ENCODE measurements at places on chromosomes 4 and X. TPM values are rescaled to one million over a fixed set of nuclear protein-coding genes. Genes with fewer than 3 reads are reported as not detected.
A peak's percentile ranks its signal among the peaks of the same experiment; 100 is the strongest.

- peaks cover 98% of the 10 kb centered on the region for H3K4me1 ChIP-seq
- peaks cover 12% of the 10 kb centered on the region for H3K36me3 ChIP-seq
- H3K27ac ChIP-seq: peak overlapping the region; percentile 78
Measured at GRCh38 chr4:168659741-168660465, 163.1 kb downstream of the PALLD start.

DNA sequence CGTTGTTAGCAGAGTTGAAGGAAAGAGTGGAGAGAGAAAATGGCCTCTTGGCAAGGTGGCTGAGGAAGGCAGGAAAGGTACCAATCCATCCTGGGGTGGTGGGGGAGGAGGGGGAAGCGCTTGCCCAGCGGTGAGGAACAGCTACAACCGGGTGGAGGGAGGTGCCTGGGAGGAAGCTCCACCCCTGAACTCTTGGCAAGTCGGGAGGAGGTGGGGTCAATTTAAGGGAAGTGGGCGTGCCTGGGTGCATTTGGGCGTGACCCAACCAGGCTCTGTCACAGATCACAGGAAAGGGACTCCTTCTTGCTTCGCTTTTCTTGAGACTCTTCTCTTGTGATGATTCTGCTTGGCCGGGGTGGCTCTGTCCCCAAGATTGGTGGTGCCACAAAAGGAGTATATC is 41.7 kb downstream of the BCORL1 start:
- peaks cover 6% of the 10 kb centered on the region for H3K4me1 ChIP-seq
- no peak overlapping the region for H3K27ac ChIP-seq
- peaks cover 21% of the 10 kb centered on the region for H3K36me3 ChIP-seq
- H3K4me3 ChIP-seq: no peak overlapping the region

DNA sequence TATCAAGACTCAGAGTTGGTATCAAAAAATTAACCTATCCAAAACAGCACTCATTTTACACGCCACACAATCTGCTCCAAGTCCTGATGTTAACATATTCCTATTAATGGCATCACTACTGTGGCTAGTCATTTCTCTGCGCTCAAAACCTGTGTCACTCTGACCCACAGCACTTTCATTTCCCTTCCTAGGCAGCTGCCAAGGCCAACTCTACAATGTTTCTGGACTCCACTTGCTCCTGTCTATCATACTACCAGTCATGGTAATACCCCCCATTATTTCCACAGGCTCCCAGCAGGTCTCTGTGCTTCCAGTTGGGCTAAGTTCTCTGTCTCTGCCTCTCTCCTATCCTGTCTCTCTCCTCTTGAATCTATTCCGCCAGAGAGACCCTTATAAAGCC is 323.6 kb downstream of the NR3C2 start:
- H3K36me3 ChIP-seq: peaks cover 5% of the 10 kb centered on the region
- no peak overlapping the region for H3K4me3 ChIP-seq
- peaks cover 10% of the 10 kb centered on the region for H3K27me3 ChIP-seq
- H3K4me1 ChIP-seq: peaks cover 40% of the 10 kb centered on the region
- no peak overlapping the region for H3K27ac ChIP-seq

DNA sequence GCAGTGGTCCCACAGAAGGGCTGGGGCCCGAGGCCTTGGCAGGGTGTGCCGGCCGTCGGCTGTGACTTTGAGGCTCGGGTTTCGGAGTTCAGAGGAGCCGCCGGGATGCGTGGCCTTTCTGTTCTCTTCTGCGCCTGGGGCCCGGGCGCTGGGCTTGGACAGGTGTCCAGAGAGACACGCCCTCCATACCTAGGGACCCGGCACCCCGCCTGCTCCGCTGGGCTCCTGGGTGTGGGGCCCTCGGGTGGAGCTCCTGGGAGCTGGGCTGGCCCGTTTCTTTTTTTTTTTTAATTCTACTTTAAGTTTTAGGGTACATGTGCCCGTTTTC is 11.3 kb downstream of the FGFRL1 start:
- no peak overlapping the region for H3K27ac ChIP-seq
- no peak for DNase-seq
- peaks cover 17% of the 10 kb centered on the region for H3K4me1 ChIP-seq
- peaks cover 4% of the 10 kb centered on the region for H3K36me3 ChIP-seq
- H3K4me3 ChIP-seq: no peak overlapping the region

Gene SLC7A11
- 29.1 TPM for total RNA-seq

GRCh38 chrX:77528034-77528433 is 80.8 kb downstream of the FGF16 start:
- no peak for DNase-seq
- no peaks in the 10 kb centered on the region for H3K27me3 ChIP-seq

- H3K4me3 ChIP-seq: no peak overlapping the region
- H3K36me3 ChIP-seq: no peaks in the 10 kb centered on the region
- DNase-seq: no peak
- no peak overlapping the region for H3K27ac ChIP-seq
- no peaks in the 10 kb centered on the region for H3K27me3 ChIP-seq
Measured at GRCh38 chrX:141673946-141674345, 24.6 kb downstream of the SPANXD start.

- H3K36me3 ChIP-seq: no peaks in the 10 kb centered on the region
- no peak overlapping the region for H3K27ac ChIP-seq
- H3K4me3 ChIP-seq: no peak overlapping the region
- no peak for DNase-seq
Measured at GRCh38 chrX:103883533-103883932, 51.5 kb upstream of the RAB9B start.

DNA sequence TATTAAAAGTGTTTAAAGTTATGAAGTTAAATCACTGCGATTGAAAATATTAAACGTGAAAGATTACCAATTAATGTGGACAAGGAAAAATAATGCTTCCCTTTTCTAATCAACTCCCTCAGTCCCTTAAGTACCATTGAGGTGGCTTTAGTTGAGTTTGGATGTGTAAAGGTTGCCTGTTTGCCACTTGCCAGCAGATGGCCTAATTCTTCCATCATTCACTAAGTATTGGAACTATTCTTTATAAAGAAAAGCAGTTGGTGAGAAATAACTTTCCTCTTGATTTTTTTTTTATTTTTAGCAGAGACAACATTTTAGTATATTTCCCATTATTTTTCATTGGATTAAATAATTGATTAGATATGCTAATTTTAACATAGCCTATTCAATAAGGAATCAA is 295.9 kb upstream of the TACR3 start:
- no peaks in the 10 kb centered on the region for H3K4me1 ChIP-seq
- no peak overlapping the region for H3K27ac ChIP-seq
- no peak for DNase-seq
- H3K36me3 ChIP-seq: no peaks in the 10 kb centered on the region
- H3K27me3 ChIP-seq: no peaks in the 10 kb centered on the region

Gene PLXNB3
- total RNA-seq: 8.7 TPM

DNA sequence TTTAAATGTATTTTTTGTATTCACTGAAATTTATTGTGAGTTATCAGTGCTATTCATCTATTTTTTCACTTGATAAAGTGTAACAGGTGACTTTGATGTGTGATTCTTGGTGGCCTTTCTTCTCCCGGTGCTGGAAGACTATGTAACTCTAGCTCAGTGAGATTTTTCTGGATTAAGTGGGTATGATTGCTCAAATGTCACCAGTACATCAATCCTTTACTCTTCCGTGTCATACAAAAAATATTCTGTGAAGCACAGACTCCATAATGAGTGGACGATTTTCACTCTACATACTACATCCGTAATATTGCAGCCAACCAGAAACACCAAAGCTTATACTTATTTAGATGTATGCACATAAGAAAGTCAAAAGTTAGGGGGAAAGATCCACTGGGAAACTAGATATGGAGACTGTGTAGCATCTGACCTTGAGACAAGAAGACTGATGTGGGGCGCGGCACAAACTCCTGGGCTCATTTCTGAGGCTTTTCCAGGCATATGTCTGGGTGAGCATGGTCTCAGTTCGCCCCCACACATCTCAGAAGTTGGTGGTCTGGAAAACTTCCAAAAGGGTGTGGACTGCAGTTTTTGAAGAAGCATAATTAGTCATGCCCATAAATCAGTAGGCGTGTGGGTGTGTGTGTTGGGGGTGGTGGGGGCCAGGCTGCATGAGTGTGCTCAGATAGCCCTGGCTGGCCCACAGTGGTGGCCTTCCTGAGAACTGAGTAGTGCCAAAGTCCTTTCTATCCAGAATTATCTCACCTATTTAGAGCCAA is 53.9 kb upstream of the TENM3 start:
- H3K36me3 ChIP-seq: peaks cover 3% of the 10 kb centered on the region
- H3K27me3 ChIP-seq: no peaks in the 10 kb centered on the region
- DNase-seq: no peak
- peaks cover 50% of the 10 kb centered on the region for H3K4me1 ChIP-seq
- no peak overlapping the region for H3K27ac ChIP-seq

Gene GABRB1
- total RNA-seq: not detected

DNA sequence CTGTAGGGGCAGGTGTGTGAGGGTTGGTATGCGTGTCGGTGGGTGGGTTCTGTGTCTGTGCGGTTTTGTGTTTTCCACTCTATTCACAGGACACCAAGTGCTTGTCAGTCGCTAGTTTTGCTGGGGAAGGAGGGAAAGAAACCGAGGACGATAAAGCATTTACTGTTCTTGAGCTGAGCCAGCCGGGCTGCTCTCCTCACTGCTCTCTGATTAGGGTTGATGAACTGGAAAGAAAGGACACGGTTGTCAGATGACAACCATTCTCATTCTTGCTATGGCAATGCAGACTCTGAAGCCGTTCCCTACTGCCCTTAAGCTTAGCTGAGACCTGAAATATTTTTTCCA is 832 bp downstream of the EGFL6 start:
- H3K36me3 ChIP-seq: no peaks in the 10 kb centered on the region
- H3K4me1 ChIP-seq: peaks cover 3% of the 10 kb centered on the region
- peaks cover 55% of the 10 kb centered on the region for H3K27me3 ChIP-seq
- DNase-seq: no peak
- no peak overlapping the region for H3K4me3 ChIP-seq

DNA sequence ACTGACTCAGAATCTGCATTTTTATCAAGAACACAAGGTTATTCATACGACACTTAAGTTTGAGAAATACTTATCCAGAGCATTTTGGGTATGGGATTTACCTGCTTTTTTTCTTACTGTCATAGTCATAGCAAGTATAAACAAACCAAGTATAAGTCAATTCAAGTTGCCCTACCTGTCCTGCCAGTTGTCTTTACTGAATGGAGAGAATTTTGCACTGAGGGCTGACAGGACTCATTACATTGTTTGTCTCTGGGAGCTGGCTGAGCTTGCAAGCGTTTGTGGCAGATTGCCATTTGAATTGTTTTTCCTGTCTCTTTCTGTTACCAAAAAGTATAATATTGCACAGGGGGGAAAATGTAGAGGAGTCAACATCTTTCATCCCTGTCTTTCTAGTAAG is 278.9 kb upstream of the MAGEC2 start:
- H3K4me3 ChIP-seq: no peak overlapping the region
- no peak overlapping the region for H3K27ac ChIP-seq
- no peaks in the 10 kb centered on the region for H3K4me1 ChIP-seq

GRCh38 chr4:23224684-23225420 is 532.1 kb downstream of the GBA3 start:
- no peak overlapping the region for H3K4me3 ChIP-seq
- no peaks in the 10 kb centered on the region for H3K4me1 ChIP-seq
- no peaks in the 10 kb centered on the region for H3K36me3 ChIP-seq

GRCh38 chr4:3710451-3711182 is 55.6 kb upstream of the ADRA2C start:
- peaks cover 2% of the 10 kb centered on the region for H3K27me3 ChIP-seq
- H3K4me3 ChIP-seq: no peak overlapping the region
- H3K36me3 ChIP-seq: no peaks in the 10 kb centered on the region
- no peaks in the 10 kb centered on the region for H3K4me1 ChIP-seq
- H3K27ac ChIP-seq: no peak overlapping the region

DNA sequence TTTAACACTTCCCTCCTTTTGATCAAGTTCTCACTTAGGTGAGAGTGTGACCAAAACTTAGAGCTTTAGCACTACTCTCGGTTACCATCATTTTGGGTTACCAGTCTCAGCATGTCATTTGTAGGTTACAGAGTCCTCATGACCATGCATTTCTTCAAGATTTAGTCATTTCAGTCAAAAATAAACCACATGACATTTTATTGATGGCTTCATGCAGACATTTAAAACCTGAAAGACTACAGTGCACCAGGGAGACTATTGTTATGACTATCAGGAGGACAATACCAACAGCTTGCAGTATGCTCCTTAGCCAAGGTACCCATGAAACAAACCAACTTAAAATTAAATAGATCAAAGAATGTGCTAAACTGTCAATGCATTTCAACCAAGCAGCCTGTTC is 498.1 kb upstream of the FSTL5 start:
- no peak overlapping the region for H3K4me3 ChIP-seq
- no peak for DNase-seq
- H3K27ac ChIP-seq: no peak overlapping the region
- H3K4me1 ChIP-seq: no peaks in the 10 kb centered on the region

DNA sequence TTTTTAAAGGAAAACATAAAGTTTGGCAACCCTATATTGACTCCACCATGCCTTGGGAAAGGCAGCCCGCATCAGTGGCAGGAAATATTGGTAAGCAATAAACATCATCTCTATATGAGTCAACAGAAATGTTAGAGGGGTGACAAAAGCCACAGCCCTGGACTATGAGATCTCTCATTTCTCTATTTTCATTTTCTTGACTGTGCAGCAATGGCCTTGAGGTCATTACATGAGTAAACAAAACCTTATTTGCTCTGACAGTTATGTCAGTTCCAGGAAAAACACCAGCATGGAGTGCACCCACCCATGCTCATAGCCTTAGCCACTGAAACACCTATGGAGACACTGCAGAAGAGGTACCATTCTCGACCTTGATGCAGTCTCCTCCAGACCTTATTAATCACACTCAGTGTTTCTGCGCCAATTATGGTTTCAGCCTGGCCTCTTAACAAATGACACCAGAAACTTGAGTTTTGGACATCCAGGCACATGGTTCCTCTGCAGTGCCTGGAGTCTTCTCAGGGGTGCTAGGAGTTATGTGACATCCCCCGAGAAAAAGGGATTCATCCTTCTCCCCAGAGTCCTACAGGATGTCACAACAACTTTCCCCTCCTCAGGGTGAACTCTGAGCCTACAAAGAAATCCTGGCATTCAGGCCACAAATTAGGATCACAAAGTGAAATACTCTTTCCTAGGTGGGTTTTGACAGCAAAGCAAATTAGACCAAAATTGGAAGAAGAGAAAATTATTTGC is 16.0 kb upstream of the HPGD start:
- no peaks in the 10 kb centered on the region for H3K27me3 ChIP-seq
- H3K36me3 ChIP-seq: no peaks in the 10 kb centered on the region
- no peaks in the 10 kb centered on the region for H3K4me1 ChIP-seq
- no peak for DNase-seq
- no peak overlapping the region for H3K4me3 ChIP-seq

- H3K4me3 ChIP-seq: no peak overlapping the region
- DNase-seq: no peak
- no peak overlapping the region for H3K27ac ChIP-seq
- no peaks in the 10 kb centered on the region for H3K27me3 ChIP-seq
- H3K4me1 ChIP-seq: no peaks in the 10 kb centered on the region
- H3K36me3 ChIP-seq: no peaks in the 10 kb centered on the region
Measured at GRCh38 chr4:52743444-52744019, 7.7 kb downstream of the ERVMER34-1 start.

GRCh38 chr4:126051689-126052424 is 737.1 kb downstream of the FAT4 start:
- peaks cover 3% of the 10 kb centered on the region for H3K36me3 ChIP-seq
- H3K4me3 ChIP-seq: no peak overlapping the region
- H3K4me1 ChIP-seq: peaks cover 9% of the 10 kb centered on the region

Gene BMX
- total RNA-seq: not detected

DNA sequence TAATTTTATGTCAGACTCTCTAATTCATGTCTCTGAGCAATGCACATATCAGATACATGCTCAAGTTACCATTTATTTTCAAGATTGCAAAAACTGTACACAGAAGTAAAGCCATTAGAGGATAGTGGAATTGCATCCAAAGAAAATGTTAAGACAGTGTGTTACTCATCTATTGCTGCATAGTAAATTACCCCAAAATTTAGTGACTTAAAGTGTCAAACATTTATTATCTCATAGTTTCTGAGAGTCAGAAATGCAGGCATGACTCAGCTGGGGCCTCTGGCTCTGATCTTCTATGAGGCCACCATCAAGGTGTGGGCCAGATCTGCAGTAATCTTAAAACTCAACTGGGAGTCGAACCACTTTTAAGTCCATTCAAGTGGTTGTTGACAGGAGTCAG is 275.2 kb downstream of the QDPR start:
- no peak overlapping the region for H3K27ac ChIP-seq
- DNase-seq: no peak
